ENCODE measurements at places on chromosomes 3 and 15.

DNA sequence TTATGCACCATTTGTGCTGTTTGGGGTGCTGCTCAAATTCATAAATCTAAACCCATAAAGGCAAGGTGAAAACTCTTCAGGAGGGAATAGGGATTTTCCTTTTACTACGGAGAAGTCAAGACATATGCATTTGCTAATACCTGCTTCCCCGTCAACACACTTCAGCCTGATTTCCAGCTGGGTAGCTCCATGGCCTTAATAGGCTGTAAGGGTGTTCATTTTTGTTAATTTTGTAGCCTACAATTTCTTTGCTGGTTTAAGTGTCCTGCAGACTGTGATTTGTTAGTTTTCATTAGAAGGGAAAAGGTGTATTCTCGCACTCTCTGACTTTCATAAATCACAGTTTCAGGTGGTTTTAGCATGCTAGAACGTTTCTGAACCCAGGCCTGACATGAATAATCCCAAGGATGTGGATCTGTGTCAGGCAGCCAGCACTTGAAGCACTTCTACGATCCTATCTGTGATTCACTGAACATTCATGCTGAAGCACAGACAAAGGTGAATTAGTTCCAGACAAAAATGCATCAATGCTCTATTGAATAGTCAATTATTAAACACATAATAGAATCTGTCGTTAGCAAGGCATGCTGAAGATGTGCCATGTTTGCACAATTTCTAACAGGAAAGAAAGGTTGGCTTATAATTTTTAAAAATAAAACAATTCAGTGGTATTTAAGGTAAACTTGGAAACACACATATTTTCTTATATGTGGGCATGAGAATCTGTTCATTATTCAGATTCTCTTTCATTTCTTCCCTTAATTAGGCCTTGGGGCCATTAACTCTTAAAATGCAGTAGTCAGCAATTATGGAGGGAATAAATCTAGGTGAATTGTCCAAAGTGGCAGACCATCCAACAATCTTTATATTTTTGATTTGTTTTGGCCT, 17.9 kb upstream of the NMNAT3 start:
- no peak for DNase-seq

- DNase-seq: peak; percentile 30
Observed at GRCh38 chr3:193872265-193872753, 263.6 kb upstream of the HES1 start.

GRCh38 chr3:144585953-144586352, 614.3 kb downstream of the DIPK2A start:
- no peak for DNase-seq

GRCh38 chr3:46946856-46947545, 29.5 kb downstream of the CCDC12 start:
- DNase-seq: peak; percentile 84

- DNase-seq: no peak
Observed at GRCh38 chr3:111218615-111219014, 147.0 kb downstream of the NECTIN3 start.

DNA sequence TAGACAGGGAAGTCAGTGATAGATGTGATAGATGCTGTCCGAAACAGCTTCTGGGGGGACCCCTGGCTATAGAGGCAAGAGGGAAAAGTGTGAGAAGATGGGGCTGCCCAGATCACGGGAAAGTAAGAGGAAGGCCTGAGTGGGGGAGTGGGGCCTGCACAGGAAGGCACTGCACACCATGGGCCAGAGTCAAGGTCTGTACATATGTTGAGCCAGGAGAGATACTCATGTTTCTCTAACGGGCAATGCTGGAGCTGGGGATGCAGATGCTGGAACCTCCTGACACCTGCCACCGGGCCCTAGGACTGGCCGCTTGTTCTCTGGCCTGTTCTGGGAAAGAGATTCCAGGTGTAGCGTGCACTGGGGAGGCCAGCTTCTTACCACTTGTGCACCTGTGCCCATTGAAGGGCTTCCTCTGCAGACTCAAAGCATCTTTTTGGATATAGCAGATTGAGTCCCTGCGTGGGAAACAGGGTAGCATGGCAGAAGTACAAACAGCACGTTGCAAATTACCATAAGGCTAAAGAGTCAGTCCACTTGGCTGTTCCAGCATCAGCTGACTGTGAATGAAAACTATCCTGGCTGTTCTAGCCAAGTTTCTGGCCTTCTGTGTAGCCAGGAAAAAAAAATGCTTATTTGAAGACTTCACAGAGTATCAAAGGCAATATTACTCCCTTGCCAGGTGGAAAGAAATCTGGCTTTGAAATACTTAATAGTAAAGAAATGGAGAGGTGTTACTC, 77.1 kb upstream of the GSK3B start:
- no peak for DNase-seq

DNA sequence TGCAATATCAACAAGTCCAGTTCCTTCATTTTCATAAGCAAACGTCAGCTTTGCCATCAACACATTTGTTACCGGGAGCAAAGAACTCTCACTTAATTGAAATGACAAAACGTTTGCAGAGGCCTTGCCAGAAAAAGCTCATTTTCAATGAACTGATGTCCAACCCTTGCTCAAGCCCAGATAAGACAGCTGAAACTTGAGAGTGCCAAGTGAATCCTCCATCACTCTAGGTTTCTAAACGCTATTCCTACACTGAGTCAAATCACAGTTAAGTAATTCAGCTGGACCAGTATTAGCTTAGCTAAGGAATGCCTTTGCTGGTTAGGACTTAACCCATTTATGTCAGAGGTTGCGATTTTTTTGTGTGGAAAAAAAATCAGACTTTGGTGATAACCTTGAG, 11.5 kb downstream of the CHSY1 start:
- DNase-seq: no peak

- DNase-seq: no peak
Observed at GRCh38 chr15:70319466-70319865, 221.7 kb upstream of the TLE3 start.

DNA sequence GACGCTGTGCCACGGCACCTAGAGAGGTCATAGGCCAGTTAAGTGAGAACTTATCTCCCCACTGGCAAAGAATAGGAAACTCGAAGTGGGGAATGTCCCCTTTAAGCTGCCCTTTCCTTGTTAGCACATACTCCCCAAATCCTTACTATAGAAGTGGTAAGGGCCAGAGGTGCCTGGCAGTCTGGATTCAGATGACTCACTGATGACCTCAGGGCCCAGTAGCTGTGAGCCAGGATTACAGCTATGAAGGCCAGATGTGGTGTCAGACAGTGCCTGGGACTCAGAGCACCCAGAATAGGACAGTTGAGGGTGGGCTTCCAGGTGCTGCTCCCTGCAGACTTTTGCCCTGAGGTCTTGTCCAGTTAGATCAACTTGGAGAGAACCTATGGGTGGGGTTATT, 37.7 kb downstream of the PDIA5 start:
- no peak for DNase-seq

- no peak for DNase-seq
Observed at GRCh38 chr3:152770296-152770695, 64.6 kb upstream of the P2RY1 start.

DNA sequence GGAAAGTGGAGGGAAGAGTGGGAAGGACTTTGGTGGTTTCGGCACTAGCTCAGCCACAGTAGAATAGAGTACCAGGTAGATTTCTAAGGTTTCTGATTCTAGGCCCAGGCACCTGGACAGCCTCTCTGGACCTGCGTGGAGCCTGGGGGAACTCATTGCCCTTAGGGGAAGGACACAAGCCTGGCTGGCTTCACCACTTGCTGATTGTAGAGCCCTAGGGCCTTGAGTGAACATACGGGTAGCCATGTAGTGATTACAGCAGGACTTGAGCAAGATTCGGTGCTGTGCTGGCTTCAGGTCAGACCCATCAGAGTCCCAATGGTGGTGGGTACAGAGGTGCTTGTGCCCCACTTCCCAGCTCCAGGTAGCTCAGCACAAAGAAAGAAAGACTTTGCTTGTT, 47.0 kb downstream of the FAM81A start:
- no peak for DNase-seq

GRCh38 chr15:70892912-70893560, 410 bp downstream of the LRRC49 start:
- peak; percentile 11 for DNase-seq

- DNase-seq: no peak
Observed at GRCh38 chr3:78878011-78878410, 889.8 kb downstream of the ROBO1 start.

DNA sequence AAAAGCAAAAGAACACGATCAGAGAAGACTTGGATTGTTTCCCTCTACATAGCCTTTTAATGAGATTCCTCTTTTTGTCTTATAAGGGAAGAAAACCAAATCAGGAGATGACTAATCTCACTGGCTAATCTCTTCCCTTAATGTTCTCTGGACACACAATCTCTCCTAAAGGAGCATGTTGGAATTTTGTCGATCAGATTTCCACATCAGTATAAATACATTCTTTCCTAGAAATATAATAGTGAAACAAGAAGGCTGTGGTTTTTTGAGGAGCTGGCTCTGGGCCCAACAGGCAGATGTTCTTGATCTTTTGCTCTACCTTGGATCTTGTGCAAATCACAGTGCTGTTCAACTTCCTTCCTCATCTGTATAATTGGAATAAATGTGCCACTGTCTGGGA, 94.0 kb downstream of the GTPBP8 start:
- DNase-seq: no peak

- DNase-seq: no peak
Observed at GRCh38 chr15:80679804-80680175, 15.3 kb upstream of the ABHD17C start.

GRCh38 chr15:78641102-78641748, at the start of gene CHRNB4:
TSS of gene CHRNB4 (minus strand) at chr15:78641210. CDS start at chr15:78641133, 77 bp downstream.
- DNase-seq: no peak

GRCh38 chr3:190017521-190018288, 103.0 kb downstream of the P3H2 start:
- no peak for DNase-seq

GRCh38 chr15:60083318-60083717, 79.2 kb downstream of the FOXB1 start:
- no peak for DNase-seq

GRCh38 chr3:112629425-112629824, 11.5 kb downstream of the CCDC80 start:
- peak; percentile 58 for DNase-seq

DNA sequence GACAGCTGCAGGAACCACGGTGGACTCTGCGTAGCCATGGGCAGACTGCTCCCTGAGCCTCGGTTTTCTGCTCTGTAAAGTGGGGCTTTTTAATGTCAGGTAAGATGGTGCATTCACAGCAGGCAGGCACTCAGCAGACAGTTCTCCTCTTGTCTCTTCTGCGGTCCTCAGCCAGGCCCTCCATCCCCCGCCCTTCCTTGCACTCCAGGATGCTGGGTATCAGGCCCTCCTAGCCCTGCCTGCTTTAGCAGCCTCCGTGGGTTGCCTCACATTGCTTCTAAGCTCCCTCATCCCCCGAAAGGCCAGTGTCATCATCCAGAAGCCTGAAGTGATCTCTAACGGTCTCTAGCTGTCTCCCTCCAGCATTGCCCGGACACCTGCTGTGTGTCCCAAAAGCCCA, 115.7 kb downstream of the WNT7A start:
- no peak for DNase-seq

DNA sequence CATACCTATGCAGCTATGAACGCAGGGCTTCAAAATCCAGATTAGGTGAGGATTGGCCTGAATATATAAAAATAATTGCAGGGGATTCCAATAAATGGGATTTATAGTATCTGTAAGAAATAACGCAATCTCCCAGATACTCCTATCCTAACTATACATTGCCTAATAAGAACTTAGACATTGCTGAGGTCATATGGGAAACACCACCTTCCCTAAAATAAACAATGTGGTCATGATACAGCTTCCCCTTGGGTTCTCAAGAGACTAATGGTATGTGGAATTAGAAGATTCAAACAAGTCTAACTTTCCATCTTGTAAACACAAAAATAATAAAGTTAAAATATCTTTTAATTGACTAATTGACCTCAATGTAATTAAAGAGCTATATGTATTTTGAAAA, 28.2 kb downstream of the UBE3A start:
- DNase-seq: no peak

DNA sequence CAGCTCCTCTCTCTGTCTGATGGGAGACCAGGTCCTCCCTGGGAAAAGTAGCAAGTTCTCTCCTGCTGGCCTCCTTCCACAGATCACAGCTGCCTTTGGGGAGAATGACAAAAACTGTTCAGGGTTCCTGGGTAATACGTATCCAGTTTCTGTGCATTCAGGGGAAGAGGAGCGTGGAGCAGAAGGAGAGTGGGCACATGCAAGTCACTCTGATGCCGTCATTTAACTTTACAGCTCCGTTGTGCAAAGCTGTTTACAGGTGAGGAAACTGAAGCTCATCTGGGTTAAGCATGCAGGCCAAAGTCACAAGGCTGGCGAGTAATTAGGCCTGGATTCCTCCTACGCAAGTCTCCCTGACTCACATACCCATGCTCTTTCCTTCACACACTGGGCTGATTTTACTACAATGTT, 7.5 kb upstream of the TM4SF1 start:
- DNase-seq: no peak

- no peak for DNase-seq
Observed at GRCh38 chr15:84892786-84893307, 8.4 kb downstream of the SLC28A1 start.

GRCh38 chr15:90530250-90531051, 728 bp downstream of the CRTC3 start:
- DNase-seq: peak; percentile 61

DNA sequence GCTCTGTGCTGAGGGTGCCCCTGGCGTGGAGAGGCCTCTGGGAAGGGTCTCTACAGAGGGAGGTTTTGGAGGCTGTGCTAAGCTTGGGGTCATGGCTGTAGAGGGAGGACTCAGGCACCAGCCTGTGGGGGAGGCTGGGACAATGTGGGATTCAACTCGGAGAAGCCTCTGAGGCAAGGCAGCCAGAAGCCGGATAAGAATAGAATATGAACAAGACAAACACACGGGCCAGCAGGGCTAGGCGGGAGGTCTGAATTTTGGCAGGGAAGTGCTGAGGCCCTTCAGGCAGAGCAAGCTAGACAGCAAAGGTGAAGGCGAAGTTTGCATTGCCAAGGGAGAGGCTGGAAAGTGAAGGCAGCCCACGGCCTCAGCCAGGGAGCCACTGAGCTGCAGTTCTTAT, 612.1 kb upstream of the NR2F2 start:
- no peak for DNase-seq

DNA sequence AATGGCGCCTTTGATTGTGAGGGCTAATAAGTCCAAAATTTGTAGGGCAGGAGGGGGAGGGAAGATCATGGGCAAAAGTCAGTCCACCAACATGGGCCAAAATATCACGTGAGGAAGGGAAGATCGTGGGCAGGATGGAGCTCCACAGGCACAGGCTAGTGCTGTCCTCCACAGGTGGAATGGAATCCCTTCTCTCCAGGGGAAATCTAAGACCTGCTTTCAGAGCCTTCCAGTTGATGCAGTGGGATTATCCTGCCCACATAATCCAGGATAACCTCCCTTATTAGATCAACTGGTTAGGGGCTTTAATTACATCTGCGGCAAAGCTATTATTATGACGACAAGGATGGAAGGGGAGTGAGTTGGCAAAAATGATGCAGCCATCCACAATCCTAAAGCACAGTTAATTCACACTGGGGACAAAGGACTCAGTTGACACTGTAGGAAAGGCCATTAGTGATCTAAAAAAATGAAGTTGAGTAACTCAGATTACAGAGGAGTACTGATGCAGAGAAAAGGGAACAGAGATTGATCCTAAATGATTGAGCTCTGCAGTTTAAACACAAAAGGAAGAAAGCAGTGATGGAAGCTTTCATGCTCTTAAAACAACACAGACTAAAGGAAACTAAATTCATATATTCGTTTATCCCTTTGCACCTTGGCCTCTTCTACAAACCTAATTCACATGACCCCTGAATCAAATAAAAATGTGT, 159.8 kb downstream of the AKAP13 start:
- no peak for DNase-seq

GRCh38 chr15:76342058-76342381, 5.4 kb downstream of the ISL2 start:
- no peak for DNase-seq

Data from activated CD4-positive, alpha-beta memory T cell treated with anti-CD3 and anti-CD28 coated beads for 36 hours (primary cell).